ENCODE measurements at places on chromosomes 7 and 10.

GRCh38 chr10:6141296-6142151 is 52.7 kb downstream of the RBM17 start:
- no peak for DNase-seq

GRCh38 chr10:129524936-129525335 is 57.9 kb downstream of the MGMT start:
- DNase-seq, result no peak

DNA sequence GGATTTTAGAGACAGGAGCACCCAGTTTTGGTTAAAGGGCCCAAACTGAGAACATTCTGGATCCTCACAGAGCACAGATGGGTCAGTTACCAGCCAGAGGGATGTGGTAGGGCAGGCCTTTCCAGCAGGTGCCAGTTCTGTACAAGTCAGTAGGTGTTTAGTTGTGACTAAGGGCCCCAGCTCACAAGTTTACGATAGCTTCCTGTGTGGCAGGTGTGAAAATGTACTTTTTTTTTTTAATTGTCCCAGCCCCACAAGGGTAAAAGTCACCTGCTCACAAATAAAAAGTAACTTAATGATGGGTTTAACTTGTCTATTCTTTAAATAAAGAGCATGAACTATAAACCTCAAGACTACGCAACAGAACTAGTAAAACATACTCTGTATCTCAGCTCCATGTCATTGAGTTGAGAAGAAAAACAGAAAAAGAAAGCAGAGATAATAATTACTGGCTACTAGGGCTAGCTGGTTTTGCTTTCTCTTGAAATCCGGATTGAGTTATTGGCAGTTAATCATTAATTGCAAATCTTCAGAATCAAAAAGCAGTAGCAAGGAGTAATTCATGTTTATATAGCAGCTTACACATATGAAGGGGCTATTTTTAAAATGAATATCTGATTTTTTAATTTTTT is 15.4 kb downstream of the NFE2L3 start:
- no peak for DNase-seq

DNA sequence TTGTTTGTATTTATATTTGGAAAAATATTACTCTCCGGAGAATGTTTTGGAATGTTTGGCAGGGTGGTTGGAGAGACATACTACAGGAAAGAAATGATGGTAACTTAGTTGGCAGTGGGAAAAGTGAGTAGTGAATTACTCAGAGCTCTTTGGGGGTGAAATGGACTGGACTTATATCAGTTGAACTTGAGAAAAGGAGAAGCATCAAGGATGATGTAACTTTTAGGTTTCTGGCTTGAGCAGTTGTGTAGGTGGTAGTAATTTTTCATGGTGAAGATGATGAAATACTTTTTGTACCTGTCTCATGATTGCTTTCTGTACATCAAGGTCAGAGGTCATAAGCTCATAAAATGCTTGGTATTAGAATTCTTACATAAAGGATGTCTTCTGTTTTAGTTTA is 617.2 kb downstream of the AUTS2 start:
- no peak for DNase-seq

GRCh38 chr10:80265740-80266512 is 23.5 kb downstream of the MAT1A start:
- DNase-seq, result no peak

DNA sequence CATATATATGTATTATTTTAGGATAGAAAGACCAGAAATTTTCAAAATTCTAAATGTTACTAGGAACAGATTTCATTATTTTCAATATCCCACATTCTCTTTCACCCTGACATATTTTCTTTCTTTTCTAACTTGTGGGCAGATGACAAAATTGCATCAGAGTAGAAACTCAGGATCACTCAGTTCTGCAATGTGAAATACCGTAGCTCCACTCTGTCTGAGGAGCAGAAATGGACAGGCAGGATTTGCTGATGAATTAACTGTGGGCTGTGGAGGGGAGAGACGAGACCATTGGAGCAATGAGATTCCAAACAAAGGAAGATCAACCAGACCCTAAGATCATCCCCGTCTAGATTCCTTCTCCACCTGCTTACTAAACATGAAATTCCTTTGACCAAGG is 37.0 kb upstream of the SVOPL start:
- DNase-seq, result no peak

- no peak for DNase-seq
Measured at GRCh38 chr10:29957907-29958331, 101.5 kb downstream of the JCAD start.

DNA sequence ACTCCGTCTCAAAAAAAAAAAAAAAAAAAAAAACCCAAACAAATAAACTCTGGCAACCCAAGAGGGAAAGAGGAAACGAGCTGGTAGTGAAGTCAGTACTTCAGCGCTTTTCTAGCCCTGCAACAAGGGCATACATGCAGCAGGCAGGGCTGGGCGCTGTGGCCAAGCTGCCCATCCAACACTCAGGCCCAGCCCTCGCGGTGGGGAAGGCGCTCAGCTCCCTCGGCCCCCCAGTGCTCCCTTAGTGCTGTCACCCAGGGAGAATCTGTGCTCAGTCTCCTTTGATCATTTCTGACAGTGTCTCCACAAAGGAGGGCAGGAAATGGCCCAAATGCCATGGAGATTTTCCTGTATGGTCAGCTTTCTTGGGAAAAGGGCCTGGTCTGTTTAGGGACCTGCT is 97.2 kb downstream of the SMURF1 start:
- DNase-seq, result no peak

DNA sequence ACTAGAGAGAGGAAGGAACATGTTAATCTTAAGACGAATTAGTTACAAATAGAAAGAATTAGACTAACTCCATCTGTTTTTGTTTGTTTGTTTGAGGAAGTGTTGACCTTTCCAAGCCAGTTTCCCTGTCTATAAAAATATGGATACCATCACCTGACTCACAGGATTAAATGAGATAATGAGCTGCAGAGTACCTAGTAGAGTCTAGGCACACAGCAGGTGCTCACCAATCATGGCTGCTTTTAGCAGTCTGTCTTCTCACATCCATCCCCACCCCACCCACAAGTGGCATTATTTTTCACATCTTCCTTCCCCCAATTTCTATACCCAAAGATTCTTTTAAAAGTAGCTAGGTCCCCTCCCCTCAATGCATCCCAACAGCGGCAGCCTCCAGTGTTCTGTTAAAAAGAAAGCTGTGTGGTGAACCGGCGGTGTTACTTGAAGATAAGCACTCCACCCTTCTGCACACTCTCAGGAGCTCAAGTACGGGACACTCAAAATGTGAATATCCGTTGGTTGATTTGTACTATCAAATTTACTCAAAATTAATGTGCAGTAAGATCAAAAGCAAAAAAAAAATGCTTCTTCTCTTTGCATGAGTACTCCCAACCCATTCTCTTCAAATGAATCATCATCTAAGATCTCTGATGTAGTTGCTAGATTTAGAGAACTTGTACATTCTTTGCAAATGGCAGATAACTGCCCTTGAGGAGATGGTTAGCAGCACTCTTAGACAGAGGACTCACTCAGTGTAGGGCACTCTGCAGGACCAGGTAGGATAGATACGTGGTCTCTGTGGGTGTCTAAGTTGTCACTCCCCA is 145.4 kb upstream of the ASAH2 start:
- no peak for DNase-seq

- DNase-seq, result no peak
Measured at GRCh38 chr7:139860090-139860775, 31.2 kb downstream of the TBXAS1 start.

DNA sequence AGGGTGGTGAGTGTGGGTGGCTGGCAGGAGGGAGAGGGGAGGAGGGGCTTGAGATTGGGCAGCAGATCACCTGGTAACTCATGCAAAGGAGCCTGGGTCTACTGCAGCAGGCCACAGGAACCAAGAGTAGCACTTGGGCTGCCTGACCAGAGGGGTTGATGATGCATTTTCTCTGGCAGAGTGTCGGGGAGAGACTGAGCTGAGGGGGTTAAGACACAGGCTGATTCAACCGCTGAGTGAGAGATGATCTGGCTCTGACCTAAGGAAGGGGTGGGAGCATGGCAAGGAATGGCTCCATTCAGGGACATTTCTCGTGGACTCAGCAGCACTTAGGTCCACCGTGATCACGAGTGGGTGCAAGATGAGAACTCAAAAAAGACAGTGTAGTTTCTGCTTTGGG is 115.5 kb upstream of the STK17A start:
- no peak for DNase-seq

GRCh38 chr7:36013246-36014014 is 139.6 kb upstream of the EEPD1 start:
- DNase-seq, result no peak

DNA sequence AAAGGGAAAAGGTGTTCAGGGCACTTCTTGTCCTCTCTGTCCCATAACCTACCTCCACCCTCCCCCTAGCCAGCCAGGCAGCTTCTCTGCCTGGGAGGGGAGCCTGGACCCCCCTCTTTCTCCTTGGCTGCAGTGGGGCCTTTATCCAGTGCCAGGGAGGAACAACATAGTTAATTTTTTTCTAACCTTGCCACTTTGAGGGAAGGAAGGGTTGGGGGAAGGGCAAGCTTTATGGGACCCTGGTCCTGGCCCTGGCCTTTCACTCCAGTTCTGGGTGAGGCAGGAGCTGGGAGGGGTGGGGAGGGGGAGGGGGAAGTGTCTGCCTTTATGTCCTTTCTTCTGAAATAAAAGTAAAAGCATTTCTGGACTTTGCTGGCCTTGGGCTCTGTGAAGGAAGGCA is 4.5 kb downstream of the VGF start:
- no peak for DNase-seq

DNA sequence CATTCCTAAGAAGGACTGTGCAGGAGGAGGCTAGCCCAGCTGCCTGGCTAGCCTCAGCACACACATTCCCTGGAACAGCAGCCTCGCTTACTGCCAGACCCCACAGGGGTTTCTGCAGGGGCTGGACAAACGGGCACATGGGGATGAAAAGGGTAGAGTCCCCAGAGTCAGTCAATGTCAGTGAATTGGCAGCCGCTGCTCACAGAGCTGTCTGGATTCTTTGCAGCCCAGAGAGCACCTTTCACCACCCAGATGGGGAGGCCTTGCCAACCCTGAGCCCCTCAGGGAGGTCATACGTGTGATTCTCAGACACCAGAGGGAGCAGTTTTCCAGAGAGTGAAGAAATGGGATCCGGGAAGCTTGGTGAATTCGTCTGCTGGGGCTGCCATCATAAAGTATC is 143.3 kb downstream of the KCNMA1 start:
- DNase-seq, result no peak

- DNase-seq, result no peak
Measured at GRCh38 chr10:124918906-124919305, 23.0 kb upstream of the ZRANB1 start.

- DNase-seq, result no peak
Measured at GRCh38 chr10:16602104-16602775, 80.6 kb upstream of the C1QL3 start.

DNA sequence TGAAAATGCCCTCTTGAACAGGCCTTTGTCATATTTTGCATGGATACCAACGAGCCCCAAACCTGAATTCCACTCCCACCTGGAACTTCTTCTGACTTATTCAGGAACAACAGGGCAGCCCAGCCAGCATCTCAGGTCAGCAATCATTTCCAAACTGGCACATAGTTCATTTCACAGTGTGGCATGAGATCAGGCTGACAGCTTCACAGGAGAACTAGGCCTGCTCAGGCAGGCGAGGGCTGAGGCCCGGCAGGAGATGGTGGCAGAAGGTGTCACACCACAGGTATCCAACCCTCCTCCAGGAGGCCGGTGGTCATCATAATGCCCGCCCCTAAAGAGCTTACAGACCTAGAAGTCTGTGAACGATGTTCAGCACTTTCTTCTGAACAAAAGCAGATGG is 42.5 kb downstream of the DENND11 start:
- DNase-seq, result no peak

- no peak for DNase-seq
Measured at GRCh38 chr10:78404296-78404695, 370.6 kb downstream of the RPS24 start.

DNA sequence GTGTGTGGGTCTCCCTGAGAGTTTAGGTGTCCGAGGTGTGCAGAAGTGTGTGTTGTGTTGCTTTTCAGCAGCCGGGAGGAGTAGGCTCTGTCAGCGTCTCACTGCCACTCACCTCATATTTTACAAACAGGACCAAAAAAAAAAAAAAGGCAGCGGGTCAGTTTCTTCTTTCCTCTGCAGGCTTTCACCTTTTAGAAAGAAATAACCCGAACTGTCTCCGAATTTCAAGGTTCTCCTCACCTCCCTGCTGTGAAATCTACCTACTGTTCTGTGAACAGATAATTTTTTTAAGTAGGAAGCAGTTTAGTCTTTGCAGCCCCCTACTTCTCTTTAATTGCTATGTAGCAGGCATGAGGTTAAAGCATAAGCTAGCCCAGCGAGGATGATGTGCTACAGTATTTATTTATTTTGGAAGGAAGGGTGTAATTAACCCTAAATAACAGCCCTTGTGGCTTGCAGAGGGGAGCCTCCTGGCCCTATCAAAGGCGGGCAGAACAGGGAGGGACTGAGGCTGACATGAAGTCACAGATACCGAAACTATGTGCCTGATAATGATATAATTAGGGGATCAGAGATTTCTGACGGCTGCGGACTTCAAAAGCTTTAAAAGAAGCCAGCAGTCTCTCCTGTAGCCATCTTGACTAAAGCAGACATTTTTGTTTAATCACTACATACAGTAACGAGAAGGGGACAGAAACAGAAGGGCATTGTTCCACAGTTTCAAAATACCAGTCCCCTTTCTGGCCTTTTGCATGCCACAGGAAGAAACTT is 1.6 kb downstream of the BAMBI start:
- DNase-seq, result no peak

GRCh38 chr10:21030091-21030490 is 133.0 kb upstream of the NEBL start:
- no peak for DNase-seq

GRCh38 chr7:4667776-4668509 is 14.2 kb upstream of the FOXK1 start:
- DNase-seq, result no peak

DNA sequence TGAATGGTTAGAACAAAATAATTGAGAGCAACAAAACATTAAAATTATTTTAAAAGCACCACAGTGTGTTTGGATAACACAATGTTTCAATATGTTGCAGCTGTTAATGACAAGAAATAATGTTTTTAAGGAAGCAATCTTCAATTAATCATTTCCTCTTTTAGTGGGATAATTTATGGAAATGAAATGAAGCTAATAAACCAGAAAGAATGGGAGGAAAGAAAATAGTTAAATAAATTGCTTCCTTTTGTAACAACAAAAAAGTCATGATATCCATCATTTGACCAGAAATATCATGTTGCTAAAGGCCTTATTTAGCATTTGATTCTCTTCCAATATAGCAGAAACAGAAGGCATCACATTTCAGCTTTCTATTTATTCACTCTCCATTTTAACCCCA is 224.5 kb downstream of the SEMA3A start:
- no peak for DNase-seq
